ENCODE measurements at places on chromosomes 11 and 22.

DNA sequence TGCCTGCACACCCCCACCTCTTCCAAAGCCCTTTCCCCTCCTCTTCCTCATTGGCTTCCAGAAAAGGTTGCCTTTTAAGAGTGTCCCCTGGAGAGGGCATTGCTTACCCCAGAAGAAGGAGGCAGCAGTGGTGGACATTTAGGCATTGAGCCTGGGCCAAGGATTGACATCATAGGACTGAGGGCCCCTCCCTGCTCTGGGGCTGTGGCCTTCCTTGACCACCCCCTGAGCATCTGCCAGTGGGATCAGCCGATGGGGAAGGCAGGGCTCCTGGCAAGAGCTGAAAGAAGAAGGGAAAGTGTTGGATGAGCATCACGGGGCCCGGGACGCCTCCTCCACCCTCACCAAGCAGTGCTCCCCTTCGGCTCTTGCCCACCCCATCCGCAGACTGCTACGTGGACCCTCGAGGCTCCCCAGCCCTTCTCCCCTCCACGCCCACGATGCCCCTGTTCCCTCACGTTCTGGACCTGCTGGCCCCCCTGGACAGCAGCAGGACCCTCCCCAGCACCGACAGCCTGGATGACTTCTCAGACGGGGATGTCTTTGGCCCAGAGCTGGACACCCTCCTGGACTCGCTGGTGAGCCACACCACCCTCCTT lies 37.4 kb downstream of the ZC3H7B start:
- DNase-seq, result no peak

DNA sequence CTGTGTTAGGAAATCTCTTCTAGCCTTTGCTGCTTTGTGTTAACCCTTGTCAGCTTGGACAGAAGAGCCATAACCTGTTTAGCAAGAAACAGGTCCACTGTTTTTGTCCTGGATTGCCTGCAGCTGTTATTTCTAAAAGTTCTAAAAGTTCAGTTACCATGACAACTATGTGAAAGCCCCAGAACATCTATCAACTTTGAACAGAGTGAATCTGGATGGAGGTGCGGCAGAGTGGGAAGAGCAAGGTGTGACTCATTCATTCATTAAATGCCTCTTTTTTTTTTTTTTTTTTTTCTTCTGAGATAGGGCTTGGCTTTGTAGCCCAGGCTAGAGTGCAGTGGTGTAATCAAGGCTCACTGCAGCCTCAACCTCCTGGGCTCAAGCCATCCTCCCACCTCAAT lies 50.5 kb downstream of the RBX1 start:
- DNase-seq, result peak; percentile 48

DNA sequence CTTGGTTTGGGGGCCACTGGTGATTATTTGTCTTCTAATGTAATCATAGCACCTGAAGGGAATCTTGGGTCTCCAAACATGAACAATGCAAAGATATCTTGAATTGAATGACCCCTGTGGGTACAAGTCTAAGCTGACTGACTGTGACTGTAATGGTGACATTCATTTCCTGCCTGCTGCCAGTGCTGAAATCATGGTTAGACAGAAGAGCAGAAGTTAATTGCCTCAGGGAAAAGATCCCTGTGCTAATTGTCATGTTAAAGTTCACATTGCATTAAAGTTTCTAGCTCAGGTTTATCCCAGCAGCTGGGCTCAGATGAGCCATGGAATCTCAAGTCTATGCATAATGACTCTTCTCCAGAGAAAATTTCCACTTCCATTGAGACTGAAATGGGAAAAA lies 772.0 kb downstream of the ETS1 start:
- no peak for DNase-seq

- no peak for DNase-seq
These were observed 10.3 kb downstream of the CDC42BPG start for GRCh38 chr11:64834031-64834722.

DNA sequence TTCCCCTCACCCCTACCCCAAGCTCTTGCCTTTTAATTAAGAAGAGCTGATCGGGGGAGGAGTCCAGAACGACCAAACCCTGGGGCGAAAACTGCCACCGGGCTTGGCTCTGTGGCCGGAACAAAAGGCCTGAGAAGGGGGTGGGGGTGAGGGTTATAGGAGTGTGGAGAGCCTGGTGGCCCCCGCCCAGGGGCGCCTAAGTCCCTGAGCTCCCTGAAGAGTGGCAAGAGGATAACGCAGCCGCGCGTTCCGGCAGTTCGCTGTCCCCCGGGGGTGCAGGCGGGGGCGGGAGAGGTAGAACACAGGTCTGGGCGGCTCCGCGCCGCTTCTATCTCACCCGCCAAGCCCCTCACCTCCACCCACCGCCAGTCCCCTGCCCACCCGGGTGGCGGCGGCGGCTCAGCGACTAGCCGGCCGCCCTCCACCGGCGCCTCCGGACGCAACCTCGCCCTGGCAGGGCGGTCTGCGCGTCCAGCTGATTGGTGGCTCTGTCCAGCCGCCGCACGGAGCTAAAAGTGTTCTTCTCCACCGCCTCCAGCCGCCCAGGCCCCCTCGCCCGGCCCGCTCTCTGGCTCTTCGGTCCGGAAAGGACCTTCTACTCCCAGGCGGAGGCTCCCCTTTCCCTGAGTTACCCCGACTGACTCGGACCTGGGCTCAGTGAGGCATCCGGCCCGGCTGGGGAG lies 18.7 kb upstream of the BDNF start:
- peak; percentile 51 for DNase-seq

- DNase-seq, result peak; percentile 49
These were observed 254.6 kb upstream of the KIRREL3 start for GRCh38 chr11:127255209-127255608.

- no peak for DNase-seq
These were observed 88.6 kb upstream of the B3GAT1 start for GRCh38 chr11:134500621-134501020.

DNA sequence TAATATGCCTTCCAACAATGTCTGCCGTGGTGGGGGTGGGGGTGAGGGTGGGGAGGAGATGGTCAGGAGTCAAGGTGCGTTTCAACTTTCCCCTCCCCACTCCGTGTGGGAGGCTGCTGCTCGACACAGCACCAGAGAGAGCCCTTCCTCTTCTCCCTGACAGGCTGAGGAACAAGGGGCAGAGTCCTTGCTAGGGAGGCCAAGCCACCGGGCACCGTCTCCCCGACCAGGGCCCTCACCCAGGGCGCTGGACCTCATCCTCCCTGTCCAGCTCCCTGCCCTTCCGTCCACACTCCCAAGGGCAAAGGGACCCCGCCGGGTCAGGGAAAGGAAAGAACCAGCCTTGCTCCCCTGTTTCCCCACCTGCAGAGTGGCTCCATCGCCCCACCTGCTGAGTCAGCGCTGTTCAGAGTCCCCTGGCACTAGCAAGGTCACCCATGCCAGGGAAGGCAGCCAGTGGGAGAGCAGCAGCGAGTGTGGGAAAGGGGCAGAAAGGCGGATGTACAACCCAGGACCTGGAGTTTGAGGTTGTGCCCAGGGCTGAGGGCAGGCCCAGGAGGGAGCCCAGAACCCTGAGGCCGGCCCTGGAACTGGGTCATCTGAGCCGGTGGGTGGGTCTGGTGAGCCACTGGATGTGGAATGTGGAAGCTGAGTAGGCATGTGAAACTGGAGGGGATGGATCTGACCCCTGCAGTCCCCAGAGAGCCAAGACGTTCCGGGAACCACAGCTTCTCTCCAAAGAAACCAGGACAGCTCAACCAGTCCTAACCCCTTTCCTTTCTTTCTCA lies 47.2 kb downstream of the BUD13 start:
- no peak for DNase-seq

DNA sequence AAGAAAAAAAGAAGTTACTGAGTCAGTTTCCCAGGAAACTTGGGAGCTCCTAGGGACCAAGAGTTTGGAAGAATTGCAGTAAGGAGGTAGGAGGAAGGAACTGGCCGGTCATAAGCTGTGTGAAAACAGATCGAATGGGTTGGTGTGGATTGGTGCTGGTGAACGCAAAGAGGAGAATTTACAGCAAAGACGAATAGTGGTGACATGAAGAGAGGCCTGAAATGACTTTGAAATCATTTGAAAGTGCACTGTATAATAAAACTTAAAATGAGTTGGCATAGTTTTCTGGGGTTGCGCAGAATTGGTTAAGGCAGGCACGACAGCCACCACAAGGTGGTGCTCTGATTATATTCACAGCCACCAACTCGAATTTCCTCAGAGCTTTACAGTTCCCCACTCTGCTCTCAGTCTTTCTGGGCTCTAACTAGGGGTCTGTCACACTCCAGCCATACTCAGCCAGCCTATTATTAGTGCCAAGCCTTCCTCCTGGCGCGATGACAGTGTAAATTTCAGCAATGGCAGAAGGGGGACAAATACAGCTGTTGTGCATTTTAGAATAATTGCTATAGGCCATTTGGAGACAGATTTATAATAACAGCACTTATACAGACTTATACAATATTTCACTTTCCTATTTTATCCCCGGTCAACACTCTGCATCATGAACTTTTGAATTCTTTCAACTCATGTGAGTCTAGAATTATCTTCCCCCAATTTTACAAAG lies 8.3 kb upstream of the HTR3B start:
- DNase-seq, result peak; percentile 83

GRCh38 chr22:26968859-26969523 lies 311.6 kb downstream of the MIAT start:
- DNase-seq, result no peak

DNA sequence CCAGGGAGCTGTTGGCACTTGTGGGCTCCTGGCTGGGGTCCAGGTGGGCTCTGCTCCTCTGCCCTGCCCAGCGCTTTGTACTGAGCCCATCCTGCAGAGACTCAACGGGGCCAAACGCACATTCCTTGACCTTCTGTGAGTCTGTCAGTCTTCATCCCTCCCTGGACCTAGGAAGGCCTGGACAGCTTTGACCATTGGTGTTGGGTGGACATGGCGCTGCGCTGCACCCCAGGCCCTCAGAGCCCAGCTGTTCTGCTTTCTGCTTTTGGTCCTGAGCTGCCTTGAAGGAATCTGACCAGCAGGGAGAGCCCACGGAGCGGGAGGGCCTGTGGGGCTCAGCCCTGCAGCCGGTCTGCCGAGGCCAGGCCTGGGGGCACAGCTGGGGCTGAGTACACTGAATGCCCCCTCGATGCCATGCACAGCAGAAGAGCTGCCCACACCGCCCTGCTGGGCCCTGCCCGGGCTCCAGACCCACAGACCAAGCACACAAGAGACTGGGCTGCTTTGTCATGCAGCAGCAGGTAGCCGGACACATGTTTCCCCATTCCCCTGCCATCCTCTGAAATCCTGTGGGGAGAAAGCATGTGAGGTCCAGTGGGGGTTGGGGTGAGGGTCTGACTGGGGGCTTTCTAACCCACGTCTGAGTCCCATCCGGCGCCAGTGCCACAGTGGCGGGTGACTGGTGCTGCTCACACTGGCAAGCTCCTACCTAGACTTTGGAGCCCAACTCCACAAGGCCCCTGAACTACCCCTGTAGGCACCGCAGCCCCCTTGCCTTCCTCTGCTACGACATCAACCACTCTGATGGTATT lies 24.1 kb upstream of the CCDC188 start:
- DNase-seq, result peak; percentile 46

GRCh38 chr22:26883393-26883792 lies 226.0 kb downstream of the MIAT start:
- no peak for DNase-seq

GRCh38 chr11:62778441-62778840 lies 7.2 kb downstream of the TAF6L start:
- no peak for DNase-seq

- DNase-seq, result peak; percentile 21
These were observed 9.0 kb downstream of the TUBA8 start for GRCh38 chr22:18119409-18120110.

- peak; percentile 89 for DNase-seq
These were observed 74.4 kb downstream of the ARHGAP32 start for GRCh38 chr11:129117595-129118350.

GRCh38 chr11:106856566-106856965 lies 161.7 kb downstream of the GUCY1A2 start:
- DNase-seq, result no peak

DNA sequence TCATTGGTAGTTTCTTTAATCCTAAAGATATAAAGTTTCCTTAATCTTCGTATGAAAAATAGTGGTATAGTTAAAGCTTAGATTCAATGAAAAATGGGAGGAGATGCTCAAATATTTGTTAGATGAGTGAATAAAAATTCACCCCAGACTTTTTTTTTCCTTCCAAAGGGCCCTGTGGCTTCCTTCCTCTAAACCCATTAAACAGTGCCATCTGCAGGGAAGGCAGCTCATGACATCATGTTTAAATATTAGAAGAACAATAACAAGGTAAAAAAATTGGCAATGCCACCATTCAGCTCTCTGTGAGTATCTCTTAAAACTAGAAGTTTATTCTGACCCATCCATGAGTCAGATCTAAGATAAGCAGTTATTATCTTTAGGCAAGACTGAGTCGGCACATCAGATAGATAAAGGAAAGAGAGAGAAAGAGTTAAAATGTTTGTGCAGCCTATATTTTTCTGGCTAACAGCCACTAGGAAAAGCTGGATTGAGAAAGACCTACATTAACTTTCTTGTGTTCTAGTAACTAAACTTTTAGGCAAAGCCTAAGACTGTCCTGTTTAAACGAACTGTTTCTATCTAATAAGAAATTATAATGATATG lies 19.1 kb upstream of the OOSP1 start:
- DNase-seq, result peak; percentile 4

DNA sequence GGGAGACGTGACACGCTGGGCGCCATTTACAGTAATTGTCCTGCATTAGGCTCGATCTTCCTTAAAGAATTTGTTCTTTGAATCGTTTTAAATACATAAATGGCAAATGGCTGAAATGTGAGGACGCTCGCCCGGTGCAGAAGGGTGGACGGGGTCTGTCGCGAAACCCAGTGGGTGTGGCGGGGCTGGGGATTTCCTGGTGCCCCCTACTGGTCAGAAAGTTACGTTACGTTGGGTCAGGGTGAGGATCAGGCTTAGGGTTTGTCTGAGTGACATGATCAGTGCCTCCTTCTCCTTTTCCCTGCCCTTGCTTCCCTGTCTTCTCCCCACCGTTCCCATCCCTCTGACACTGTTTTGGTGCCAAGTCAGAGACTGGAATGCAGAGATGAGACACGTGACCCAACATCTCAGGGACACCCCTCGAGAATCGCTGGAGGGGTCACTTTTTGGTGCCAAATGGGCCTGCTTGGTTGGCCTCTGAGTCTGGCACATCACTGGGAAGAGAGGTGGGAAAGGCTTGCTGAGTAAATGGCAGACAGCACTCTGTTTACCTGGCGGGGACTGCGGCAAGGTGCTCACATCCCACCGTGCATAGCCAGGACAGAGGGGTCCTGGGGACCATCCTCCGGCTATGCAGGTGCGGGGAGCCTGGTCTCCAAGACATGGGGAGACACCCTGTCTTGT lies 1107.6 kb downstream of the BRD1 start:
- no peak for DNase-seq

DNA sequence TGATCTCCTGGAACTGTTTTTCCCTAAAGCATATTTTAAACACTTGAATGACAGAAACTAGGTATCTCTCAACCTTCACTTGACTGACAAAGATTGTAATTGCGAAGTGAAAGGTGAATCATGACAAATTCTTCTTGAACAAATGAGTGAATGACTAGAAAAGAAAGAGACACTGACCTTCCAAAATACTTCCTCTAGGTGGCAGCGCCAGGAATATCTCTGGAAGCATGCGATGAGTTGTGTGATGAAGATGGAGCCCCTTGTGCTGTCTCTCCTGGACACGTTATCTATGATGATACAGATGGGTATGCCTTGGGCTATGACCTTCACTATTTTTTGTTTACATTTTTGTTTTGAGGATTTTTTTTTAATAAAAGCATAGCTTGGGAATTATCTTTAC lies 7.0 kb upstream of the CASP12 start:
- DNase-seq, result no peak

- no peak for DNase-seq
These were observed 17.1 kb downstream of the F2 start for GRCh38 chr11:46736146-46736545.

GRCh38 chr11:20676658-20677057 lies 7.3 kb downstream of the NELL1 start:
- DNase-seq, result no peak
